Fibroblast of lung (primary cell): ENCODE measurements at places on chromosomes 4 and X.

DNA sequence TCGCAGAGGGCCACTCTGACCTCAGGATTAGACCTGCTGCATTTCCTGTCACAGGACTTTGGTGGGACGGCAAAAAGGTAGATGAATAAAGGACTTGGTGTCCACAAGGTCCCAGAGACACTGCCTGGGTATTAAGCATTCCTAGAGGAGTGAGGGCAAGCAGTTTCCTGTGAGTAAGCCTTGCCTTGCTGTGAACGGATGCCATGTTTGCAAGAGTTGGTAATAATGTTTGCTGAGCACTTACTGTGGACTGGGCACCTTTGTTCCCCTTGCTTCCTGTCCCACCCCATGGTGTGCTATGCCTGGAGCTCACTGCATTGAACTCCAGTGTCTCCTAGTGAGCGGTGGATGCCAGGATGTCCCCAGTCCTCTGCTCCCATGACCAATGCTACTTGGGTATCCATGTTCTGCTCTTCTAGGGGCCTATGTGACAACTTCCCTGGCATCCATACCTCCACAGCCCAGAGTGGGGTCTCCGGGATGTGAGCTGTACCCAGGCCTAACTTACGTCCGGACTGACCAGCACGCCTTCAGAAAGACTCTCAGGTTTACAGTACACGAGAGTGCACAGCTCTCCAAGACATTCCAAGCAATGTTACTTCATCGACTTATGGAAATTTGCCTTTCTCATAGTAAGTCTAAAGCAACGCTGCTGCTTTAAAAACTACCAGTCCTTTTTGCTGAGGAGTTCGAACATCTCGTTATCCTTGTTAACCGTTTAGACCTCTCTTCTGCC lies 95.5 kb upstream of the MSX1 start:
- no peak for DNase-seq

GRCh38 chr4:100895556-100896197 lies 377.9 kb upstream of the EMCN start:
- no peak for DNase-seq

DNA sequence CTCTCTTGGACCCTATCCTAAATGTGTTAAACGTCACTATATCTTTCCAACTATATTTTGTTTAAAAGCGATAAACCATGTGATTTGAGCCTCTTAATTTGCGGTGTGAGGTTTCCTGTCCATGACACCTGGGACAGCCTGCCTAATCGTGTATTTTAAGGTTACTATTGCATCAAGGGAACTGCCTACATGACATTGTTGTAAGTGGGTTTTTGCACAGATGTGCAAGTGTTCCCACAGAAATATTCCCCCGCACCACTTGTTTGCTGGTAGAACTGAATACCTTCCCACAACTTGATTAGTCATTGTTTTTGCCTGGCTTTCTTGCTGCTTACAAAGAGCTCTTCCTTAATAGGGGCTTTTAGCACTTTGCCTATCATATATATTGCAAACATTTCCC lies 5.1 kb upstream of the FAM184B start:
- DNase-seq = no peak

DNA sequence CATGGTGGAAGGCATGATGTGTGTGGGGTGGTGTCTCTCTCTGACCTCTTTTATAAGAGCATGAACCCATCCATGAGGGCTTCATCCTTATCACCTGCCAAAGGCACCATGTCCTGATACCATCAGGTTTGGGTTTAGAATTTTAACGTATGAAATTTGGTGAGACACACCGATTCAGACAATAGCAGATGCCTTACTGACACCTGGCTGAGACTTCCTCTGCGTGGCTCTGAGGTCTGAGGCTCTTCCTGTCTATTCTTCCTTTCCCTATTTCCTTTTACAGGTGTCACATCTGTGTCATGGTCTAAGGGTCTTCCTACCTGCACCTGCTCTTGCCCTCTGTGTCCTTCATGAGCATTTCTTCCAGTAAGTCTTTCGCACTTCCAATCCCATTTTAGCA lies 320.7 kb upstream of the CLNK start:
- no peak for DNase-seq
